ENCODE measurements at places on chromosomes 11 and 22. TPM values are rescaled to one million over a fixed set of nuclear protein-coding genes. Genes with fewer than 3 reads are reported as not detected.

DNA sequence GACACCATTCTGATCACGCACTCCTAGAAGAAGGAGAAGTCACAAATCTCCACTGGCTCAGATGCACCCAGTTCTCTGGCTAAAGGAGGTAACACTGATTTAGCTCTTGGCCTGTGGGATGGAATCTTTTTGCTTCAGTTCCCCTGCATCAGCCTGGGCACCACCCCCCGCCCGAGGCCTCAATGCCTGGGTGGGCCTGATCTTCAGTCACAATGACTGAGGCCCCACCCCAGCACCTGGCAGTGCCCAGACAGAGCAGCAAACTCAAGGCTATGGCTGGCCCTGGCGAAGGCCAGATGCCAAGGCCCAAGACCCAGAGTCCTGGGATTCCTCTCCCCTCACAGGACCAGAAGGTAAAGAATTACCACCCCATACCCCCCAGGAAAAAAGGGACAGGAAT lies 5.0 kb downstream of the CYB561A3 start:
- no peak for DNase-seq

DNA sequence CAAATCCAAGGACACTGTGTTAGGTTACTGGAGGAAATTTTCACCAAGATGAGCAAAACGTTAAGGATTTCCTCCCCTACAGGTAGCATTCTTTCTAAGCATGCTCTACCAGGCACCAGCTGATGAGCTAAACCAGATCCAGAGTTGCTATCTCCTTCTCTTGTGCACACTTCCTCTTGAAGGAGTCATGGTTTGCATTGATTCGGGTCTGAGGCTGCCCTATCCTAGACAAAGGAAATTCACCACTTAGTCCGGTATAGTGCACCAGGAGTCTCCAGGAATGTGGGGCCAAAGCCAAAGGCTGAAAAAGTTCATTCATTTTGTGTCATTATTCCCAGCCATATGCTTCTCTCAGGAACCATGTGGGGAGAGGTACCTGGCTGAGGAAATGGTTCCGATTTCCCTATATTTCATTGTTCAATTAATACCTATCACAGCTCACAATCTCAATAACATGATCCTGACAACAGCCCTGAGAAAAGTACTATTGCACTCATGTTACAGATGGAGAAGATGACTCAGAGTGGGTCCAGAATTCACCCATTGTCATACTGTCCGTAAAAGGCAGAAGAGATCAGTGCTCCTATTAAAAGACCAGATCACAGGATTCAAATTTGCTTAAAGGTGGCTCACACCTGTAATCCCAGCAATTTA lies 39.1 kb downstream of the SLC35F2 start:
- DNase-seq: peak; percentile 85

- DNase-seq: peak; percentile 43
Measured at GRCh38 chr22:46122511-46122971, 27.8 kb upstream of the PPARA start.

The GP1BB gene
- total RNA-seq: 1.5 TPM

The GPHA2 gene
- total RNA-seq: not detected

The CNGA4 gene
- total RNA-seq: not detected

The SOX6 gene
- total RNA-seq: 0.14 TPM

- DNase-seq: no peak
Measured at GRCh38 chr11:46180736-46181135, 59.5 kb upstream of the PHF21A start.

GRCh38 chr22:23858484-23858815 lies 775 bp downstream of the SLC2A11 start:
- DNase-seq: no peak

DNA sequence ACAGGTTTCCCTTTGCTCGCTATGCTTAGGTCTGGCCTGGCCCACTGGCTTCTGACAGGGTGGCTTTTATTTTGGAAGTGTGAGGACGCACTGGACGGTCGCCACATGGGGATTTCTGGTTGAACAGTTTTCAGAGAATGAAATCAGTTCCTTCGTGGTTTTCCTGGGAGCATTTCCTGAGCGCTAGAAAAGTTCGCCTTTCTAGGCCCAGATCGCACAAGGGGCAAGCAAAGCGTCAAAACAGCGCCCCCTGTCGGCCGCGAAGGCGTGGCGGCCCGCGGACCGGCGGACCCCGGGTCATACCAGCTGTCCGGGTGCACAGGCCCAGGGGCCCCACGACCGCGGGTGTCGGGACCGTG lies 12.7 kb upstream of the CYP2R1 start:
- DNase-seq: peak; percentile 43

- DNase-seq: peak; percentile 16
Measured at GRCh38 chr11:86595451-86595850, 77.0 kb downstream of the ME3 start.

The TMEM126A gene
- 35.3 TPM for total RNA-seq

DNA sequence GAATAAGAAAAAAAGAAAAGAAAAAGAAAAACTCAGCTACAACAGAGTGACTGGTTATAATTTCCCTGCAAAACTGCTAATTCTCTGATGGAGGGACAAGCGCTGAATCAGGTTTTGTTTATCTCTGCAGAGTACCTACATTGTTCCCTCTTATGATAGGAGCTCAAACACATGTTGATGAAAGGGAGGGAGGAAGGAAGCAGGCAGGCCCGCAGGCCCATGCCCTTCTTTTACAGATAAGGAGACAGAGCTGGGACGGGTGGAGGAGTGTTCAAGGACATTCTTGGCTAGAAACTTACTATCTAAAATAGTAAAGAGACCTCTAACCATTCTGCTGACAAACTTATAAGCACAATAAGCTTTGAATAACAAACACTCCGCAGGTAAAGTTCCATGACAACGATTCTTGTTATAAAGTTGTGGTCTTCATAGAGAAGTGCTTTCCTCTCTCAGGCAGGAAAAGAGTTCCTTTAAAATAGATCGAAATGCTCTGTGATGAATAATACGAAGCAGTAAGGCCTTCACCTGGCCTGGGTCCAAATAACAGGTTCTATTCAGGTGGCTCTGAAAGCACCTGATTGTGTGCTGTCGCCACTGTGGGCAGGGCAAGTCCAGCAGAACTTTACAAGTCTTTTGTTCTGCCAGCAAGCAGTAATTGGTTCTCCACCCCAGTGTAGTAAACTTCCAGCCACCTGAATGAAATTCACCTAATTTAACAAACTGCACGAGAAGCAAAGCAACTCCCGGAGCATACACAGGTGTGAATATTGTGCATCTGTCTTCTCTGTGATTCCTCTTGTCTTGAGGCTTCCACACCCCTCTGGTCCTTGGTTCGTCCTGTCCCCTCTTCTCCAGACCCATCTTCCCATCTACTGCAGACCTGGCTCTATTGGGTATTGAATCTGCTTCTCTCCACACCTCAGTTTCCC lies 15.3 kb upstream of the MICAL2 start:
- peak; percentile 68 for DNase-seq

GRCh38 chr11:107177106-107177477 lies 158.8 kb upstream of the GUCY1A2 start:
- DNase-seq: no peak

DNA sequence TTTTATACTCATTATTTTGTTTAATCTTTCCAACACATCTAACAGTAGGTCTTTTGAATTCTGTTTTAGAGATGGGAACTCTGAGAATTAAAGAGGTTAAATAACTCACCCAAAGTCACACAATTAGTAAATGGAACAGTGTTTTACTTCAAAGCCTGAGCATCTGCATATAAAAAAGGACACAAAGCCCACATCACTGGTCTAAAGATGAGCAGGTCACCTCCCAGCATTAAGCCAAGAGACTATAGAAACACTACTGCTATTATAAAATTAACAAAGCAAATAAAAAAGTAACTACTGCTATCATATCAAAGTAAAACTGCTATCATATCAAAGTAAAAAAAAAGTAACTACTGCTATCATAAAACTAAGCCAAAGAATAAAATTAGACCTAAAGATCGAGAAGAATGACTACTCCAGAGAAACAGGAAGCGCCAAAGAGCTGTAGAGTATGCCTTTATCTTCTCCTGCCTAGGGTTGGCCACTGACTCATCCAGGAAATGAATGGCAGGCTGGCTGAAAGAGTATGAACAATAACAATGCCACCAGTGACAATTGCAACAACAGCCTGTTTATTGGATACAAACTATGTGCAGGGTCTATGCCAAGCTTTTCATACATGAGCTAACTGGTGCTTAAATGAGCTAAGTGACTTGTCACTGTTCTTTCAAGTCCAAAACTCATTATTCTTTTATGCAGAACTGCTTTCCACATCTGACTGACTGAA lies 1153.0 kb upstream of the TENM4 start:
- peak; percentile 97 for DNase-seq

DNA sequence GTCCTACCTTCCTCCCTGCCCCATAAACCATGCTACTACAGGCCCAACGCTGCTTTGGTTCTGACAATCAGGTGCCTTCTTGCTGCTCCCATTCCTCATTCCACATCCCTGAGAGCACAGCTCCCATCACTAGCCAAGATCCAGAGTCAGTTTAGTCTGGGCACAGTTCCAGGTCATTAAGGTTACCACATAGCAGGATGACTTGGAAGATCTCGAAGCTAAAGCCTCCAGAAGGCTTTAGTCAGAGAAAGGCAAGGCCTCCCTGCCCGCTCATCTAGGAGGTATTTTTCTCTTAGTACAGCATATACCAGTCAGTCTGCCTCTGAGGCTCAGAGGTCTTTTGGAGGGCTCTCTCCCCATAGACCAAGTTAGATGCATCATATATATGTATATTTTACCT lies 30.3 kb downstream of the TRIM66 start:
- no peak for DNase-seq

DNA sequence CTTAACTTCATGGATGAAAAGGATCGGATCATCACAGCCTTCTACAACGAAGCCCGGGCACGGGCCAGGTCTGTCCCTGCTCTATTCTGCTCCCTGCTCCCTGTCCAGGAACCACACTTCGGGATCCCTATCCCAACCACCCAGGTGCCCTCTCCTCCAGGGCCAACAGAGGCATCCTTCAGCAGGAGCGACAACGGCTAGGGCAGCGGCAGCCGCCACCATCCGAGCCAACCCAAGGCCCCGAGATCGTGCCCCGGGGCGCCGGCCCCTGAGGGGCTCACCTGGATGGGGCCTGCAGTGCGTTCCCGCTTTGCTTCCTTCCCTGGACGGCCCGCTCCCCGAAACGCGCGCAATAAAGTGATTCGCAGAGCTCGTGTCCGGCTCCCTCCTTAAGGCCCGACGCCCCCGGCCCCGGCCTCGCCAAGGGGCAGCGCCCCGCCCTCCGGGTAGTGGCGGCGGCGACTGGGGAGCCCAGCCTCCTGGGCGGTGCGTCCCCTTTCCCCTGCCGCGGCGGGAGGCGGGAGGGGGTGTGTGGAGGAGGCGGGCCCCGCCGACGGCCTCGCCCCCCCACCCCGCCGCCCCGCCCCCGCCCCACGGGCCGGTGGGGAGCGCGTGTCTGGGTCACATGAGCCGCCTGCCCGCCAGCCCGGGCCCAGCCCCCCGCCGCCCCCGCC lies at the start of gene VEGFB:
VEGFB (plus strand) TSS at position 672 of the 674 bp plus-strand sequence. CDS start 250 bp downstream, outside the sequence.
- peak; percentile 48 for DNase-seq

The PGA4 gene
- not detected for total RNA-seq

The C2CD3 gene
- 26.2 TPM for total RNA-seq

GRCh38 chr11:10639350-10639749 lies 54.2 kb downstream of the IRAG1 start:
- DNase-seq: no peak

DNA sequence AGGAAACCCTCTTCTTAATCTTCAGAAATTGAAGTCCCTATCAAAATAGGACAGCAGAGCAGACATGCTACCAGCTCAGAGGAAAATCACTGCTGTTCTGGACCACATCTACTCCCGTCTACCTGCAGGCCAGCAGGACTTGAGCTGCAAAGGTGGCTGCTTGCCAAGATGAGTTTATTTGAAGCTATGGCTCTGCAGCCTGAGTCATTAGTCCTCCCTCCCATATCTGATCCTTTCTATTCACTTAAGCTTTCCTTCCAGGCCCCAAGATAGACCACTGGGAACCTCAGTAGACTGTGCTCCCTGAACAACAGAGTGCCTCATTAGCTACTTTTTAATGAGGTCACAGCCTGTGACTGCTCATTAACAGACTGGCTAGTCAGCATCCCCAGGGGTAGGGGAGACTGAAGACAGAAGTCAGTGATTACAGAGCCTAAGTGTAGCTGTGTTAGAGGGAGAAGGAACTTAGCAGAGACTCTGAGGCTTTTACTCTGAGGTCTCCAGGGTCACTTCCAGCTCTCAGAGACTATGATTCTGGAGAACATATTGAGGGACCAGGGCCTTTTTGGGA lies 6.8 kb upstream of the OR10A2 start:
- no peak for DNase-seq

DNA sequence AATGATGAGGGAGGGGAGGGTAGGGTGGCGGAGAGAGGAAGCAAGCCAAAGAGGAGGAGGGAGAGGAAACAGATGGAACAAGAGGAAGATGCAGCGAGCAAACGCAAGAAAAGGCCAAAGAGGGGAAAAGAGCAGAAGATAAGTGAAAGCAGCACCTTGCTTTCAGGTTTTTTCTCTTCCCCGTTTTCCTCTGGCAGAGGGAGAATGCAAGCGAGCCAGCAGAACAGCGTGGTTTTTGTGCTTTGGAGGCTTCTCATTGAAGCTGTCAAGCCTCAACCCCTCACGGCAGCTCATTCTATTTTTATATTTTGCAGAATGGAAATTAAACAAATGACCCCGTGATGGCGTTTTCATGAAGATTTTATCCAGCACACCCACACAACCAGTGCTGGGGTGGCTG lies 67.1 kb upstream of the GRAMD1B start:
- DNase-seq: no peak

The MMP8 gene
- total RNA-seq: not detected

- no peak for DNase-seq
Measured at GRCh38 chr22:42969348-42969975, 45.5 kb downstream of the PACSIN2 start.

DNA sequence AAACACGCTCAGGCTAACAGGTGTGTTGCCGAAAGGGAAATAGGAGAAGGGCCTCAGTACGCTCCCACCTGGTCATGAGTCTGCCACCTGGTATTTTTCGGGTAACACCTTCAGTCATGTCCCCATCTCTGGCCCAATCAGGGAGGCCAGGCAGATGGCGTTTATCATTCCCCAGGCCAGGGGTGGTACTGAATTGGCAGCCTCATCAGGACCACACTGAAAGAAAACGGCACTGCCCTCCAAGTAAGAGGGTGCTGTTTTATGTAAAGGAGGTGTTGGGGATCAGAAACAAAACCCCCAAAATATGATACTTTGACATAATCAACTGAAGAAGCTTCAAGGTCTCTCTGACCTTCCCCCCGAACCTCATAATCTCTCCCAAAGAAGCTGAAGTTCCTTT lies 58.9 kb downstream of the RCN1 start:
- no peak for DNase-seq

DNA sequence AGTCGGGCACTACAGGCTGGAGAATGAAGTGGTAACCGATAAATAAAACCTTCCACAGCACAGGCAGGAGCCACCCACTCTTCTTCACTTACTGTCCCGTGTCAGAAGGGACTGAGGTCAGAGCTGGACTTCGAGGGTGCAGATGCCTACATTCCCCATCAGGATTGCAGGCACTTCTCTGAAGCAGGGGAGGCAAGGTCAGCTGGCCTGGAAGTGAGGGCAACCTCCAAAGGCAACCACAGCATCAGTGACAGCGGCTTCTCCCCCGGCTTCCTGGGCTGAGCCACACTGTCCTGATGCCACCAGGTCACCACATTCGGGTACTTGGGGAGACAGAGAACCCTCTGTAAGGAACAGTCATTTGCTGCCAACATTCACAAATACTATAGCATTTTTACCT lies 22.7 kb downstream of the TCIRG1 start:
- no peak for DNase-seq

- DNase-seq: no peak
Measured at GRCh38 chr11:44562845-44563460, 2.5 kb upstream of the CD82 start.

Data from endothelial cell of umbilical vein (primary cell).